ENCODE measurements at places on chromosomes 13 and 19.

DNA sequence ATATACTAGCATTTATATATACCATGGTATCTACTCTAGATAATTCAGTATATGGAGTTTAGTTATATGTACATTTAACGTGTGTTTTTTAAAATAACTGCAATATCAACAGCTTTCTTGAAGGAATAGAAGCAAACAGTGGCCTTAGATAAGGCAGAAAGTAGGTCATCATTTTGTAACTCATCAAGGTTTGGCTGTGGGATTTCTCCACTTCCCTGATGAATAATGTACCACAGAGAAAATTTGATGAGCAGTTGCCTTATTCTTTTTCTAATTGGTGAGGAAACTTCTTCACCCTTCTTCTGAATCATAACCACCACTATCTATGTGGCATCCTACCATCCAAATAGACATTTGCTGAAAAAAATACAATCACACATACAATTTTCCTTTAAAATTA, 590.2 kb upstream of the SPRY2 start:
- no peak for DNase-seq

DNA sequence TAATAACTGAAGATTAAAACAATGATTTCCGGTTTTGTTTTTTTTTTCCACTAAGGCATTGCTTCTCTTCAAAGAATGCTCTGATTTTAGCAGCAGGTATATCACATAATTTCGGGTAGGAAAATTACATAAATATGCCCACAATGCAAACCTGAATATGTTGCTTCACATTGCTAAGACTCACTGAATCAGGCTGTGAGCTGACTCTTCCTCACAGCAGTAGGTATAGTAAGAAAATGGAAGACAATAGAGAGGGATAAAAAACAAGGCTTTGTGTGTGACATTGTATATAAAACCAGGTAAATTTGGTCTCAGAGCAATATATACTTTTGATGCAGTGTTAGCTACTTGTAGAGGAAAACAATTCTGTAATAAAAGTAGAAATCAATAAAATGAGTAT, 1355.0 kb downstream of the OLFM4 start:
- DNase-seq, result no peak

GRCh38 chr13:60757501-60758215, 360.6 kb downstream of the TDRD3 start:
- no peak for DNase-seq

DNA sequence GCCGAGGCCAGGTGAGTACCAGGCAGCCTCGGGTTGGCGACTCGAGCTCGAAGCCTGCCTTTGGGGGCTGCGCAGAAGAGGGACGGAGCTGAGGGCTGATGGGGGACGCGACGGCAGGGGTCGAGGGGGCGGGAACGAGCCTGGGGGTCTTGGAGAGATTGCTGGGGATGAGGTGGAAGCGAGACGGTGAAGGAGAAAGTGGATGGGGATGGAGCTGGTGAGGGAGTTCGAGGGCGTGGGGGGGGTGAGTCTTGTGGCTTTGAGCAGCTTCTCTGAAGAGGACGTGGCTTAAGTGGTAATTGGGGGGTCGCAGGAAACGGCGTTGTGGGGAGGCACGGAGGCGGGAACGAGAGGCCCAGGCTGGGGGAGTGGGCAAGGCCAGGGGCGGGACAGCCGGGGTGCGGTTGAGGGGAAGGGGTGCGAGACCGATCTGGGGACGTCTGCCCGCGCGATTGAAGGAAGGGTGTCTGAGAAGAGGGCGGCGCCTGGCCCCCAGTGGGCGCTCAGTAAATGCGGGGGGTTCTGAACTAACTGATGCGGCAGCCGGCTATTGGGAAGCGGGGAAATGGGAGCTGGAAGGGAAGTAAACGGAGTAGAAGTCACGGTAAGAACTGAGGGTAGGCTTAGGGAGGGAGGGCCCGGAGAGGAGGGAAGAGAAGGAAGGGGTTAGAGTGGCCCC, 426 bp downstream of the MYO9B start:
- DNase-seq, result peak; percentile 26

DNA sequence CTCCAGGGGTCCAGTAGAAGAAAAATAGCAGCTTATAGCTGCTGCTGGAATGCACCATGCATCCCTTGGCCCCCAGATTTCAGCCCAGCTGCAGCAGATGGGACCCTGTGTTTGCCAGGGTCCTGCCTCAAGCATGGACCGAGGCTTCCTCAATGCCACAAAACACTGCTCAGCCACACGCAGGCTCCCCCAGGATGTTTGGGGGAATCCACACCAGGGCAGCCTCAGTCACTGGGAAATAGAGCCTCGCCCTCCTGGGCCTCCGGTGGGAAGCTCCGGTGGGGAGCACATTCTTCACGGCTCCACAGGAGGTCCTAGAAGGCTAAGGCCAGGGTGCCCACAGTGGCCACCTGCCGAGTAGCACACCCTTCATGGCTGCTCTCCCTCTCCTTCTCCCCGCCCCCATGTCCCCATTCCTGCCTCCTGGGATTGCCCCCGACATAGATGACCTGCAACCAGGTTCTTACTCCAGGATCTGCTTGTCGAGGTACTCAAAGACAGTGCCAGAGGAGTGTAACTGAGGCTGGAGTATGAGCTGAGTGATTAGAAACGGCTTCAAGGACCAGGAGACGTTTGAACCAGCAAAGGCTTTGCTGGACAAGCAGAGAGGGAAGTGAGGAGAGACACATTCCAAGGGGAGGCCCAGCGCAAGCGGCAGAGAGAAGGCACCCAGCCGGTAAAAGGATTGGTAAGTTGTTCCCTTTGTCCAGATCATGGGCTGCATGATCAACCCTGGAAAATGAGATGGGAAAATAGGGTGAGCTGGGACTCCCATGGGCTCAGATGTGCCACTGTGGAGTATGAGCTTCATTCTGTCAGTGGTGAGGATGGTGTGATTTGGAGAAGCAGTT, 110.7 kb upstream of the UQCRFS1 start:
- DNase-seq, result no peak

GRCh38 chr13:100584896-100585295, 3.7 kb downstream of the GGACT start:
- DNase-seq, result no peak

DNA sequence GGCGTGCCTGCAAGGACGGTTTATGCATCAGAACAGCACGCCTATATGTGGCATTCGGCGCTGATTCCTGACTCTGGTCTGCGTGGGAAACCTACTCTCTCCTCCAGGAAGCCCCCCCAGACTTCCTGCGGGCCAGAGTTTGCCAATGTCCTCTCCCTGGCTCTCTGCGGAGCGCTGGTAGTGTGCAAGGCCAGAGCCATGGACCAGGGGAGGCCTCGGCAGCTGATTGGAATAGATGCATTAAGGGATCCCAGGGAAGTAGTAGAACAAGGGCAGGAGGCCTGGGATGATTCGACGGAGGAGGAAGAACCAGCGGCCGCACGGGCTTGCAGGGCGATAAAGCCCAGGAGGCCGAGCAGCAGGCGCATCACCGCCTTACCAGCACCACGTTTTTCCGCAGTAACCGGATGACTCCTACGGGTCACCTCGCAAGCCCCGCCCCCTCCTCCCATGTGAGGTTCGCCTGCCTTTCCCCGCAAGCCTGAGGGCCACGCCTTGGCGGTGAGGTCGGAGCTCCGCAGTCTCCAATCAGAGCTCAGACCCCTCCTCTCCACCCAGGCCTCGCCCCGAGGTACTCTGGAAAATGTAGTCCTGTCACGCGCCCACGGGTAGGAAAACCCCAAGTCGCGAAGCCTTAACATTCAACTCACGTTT, 5.0 kb downstream of the CLEC11A start:
- peak; percentile 58 for DNase-seq

DNA sequence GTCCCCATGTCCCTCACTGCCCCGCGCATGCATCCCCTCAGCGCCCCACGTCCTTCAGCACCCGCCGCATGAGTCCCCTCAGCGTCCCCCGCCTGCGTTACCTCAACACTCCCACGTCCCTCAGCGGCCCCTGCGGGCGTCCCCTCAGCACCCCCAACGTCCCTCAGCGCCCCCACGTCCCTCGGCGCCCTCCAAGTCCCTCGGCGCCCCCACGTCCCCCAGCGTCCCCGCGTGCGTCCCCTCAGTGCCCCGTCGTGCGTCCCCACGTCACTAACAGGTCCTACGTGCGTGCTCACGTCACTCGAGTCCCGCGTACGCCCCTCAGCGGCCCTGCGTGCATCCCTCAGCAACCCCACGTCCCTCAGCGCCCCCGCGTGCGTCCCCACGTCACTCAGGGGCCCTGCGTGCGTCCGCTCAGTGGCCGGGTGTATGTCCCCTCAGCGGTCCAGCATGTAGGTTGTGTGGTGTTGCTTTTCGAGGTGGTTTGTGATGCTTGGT, 19.5 kb upstream of the GAS6 start:
- no peak for DNase-seq

DNA sequence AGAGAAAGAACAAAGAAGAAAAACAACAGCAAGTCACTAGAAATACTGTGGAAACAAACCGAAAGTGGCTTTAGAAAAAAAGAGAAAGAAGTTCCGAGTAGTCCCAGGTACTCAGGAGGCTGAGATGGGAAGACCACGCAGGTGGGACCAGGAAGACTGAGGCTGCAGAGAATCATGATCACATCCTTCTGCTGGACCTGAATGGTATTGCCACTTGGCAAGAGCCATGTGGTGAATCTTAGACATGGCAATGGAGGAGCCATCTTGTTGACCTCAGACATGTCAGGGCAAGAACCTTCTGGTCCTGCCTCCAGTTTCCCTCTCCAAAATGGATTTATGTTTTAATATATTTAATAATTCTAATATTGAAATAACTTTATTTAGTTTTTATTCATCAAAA, 37.4 kb upstream of the ZNF724 start:
- no peak for DNase-seq

- DNase-seq, result no peak
Observed at GRCh38 chr13:44107357-44108121, 227.8 kb downstream of the LACC1 start.

GRCh38 chr19:32624410-32624809, 43.4 kb downstream of the PDCD5 start:
- no peak for DNase-seq

DNA sequence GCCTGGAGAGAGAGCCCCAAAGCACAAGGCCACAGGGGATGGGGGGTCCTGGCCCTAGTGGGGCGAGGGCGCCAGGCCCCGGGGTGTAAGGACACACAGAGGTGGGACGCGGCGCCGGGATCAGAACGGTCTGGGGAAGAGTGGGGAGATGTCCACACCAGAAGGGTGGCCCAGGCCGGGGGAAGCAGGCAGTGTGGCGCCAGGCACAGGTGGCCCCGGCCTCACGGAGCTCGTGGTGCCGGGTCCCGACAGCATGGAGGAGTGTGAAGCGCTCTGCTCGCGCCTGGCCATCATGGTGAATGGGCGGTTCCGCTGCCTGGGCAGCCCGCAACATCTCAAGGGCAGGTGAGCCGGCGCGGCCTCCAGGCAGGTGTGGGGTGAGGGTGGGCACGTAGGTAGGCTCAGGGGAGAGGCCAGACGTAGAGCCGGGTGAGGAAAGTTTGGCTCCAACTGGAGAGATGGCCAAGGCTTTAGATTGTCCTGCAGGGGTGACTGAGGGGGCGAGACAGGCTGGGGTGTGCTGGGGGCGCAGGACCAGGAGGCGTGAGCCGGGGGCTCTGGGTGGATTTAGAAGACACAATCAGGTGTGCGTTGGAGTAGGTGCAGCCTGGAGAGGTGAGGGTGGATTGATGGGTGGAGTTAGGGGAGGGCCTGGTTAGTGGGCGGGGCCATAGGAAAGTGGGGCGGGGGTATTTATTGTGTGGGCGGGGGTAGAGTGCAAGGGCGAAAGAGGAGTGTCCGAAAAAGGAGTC, 2.9 kb upstream of the ARHGAP45 start:
- no peak for DNase-seq

- DNase-seq, result no peak
Observed at GRCh38 chr19:17540174-17540573, 15.3 kb upstream of the COLGALT1 start.

- no peak for DNase-seq
Observed at GRCh38 chr19:898663-899062, 5.4 kb downstream of the RNU6-9 start.

DNA sequence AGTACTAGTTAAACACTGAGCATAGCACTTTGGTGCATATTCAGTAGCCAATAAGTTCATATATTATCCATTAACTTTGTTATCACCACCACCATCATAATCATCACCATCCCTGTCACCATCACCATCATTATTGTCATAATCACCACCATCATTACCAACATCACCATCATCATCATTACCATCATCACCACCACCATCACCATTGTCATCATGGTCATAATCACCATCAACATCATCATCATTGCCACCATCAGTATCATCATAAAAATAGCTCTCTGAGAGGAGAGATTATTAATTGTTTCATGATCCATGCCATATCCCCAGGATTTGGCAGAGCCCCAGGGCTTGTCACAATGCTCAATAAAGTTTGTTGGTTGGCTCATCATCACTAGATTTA, 49.3 kb downstream of the MBD3L1 start:
- DNase-seq, result no peak

- no peak for DNase-seq
Observed at GRCh38 chr19:11984986-11985385, 20.1 kb downstream of the ZNF763 start.

DNA sequence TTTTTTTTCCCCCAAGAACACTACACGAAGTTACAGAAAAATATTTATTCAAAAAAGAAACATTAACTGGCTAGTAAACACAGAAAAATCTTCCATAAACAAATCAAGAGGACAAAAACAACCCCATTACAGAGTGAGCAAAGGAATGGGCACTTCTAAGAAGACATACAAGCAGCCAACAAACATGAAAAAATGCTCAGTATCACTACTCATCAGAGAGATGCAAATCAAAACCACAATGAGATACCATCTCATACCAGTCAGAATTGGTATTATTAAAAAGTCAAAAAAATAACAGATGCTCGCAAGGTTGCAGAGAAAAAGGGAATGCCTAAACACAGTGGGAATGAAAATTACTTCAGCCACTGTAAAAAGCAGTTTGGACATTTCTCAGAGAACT, 131.7 kb downstream of the UGGT2 start:
- no peak for DNase-seq

GRCh38 chr13:30576528-30576927, 41.2 kb upstream of the USPL1 start:
- peak; percentile 29 for DNase-seq

DNA sequence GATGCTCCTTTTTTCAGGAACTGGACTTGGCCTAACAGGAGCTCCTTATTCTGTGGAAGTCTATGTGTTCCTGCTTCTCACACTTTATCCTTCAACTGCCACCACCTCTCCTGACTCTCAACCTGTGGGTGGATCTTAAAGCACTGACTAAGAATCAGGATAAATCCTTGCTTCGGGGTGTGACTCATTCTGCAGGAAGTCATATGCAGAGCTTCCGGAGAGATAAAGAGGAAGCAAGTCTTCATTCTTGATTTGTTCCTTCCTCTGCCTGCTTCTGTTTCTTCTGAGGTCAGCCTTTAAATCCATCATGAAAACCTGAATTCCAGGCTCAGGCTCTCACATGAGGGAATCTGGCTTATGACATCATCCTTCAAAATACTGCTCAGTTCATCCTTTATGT, 137.1 kb upstream of the ATXN8OS start:
- DNase-seq, result no peak

Measured in stimulated activated CD4-positive, alpha-beta T cell treated with anti-CD3 and anti-CD28 coated beads, TNF-alpha, amount 100 ng/mL, for 4 hours (primary cell).